Activated CD8-positive, alpha-beta memory T cell treated with anti-CD3 and anti-CD28 coated beads for 4 hours (primary cell): ENCODE measurements at places on chromosomes 3 and 15.

- no peak for DNase-seq
These were observed 89.5 kb upstream of the TPM1 start for GRCh38 chr15:62953021-62953420.

GRCh38 chr15:59722476-59722875, 33.4 kb upstream of the BNIP2 start:
- DNase-seq = no peak

- no peak for DNase-seq
These were observed 8.3 kb downstream of the TRA2B start for GRCh38 chr3:185929192-185930151.

DNA sequence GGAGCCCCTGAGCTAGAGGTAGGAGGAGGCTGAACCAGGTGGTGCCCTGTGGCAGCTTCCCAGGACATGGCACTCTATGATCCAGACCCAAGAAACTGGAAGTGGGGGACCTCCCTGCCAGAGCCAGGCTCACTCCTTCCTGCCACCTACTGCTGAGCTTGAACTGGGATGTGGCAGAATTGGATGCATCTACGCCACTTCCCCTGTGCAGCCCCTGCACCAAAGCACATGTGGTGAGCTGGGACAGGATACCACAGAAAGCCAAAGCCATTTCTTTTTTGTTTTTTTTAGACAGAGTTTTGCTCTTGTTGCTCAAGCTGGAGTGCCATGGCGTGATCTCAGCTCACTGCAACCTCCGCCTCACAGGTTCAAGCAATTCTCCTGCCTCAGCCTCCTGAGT, 518.0 kb upstream of the PPP2R3A start:
- DNase-seq = no peak

DNA sequence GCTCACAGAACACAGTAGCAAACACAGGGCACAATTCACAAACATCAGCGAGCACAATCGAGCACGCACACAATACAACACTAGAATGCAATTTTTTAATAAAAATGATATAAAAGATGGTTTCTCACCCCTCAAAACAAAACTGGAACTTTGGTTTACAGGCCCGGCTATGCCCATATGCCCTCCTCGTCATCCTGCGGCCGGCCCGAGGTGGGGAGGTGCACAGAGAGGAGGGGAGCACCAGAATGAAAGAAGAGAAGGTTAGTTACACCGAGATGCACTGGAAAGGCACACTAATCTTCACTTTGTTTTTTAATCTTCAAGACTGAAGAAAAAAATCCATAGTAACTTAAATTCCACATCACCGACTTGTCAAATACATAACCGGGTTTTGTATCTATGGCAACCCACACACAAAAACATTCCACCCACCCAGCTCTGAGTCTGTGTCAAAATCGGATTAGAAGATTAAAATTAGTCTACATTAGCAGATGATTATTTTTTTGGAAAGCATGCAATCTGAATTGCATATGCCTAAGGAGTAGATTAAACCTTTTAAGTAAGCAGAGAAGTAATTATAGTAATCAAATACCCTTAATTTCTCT, 196.7 kb upstream of the WNT5A start:
- DNase-seq = no peak

GRCh38 chr3:120113128-120114116, 19.2 kb upstream of the GSK3B start:
- no peak for DNase-seq

DNA sequence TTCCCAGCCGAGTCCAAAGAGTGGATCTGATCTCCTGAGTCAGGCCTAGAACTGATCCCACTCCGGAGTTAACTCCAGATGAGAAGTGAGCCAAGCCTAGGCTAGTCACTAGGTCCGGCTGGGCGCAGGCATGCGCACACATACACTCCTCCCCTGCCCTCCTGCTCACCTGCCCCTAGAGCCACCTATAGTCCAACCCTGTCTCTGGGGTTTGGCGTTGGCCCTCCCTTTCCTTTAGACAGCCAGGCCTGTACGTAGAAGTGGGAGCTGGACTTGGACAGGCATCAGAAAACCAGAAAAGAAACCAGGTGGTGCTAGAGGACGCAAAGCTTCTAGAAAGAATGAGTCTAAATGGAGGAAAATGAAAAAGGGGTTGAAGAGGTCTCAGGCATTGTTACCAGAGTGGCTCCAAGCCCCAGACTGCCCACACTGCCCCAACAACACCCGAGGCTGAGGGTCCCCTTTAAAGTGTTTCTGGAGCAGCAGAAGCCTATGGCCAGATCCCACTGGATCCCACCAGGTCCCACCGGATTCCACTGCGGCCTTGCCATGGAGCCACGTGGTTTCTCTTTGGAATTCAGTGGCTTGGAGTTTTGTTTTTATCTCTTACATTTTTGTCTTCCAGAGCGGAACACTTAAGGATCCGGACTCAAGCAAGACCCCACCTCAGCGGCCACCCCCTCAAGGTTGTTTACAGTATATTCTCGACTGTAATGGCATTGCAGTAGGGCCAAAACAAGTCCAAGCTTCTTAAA, 24.2 kb upstream of the TIMP4 start:
- no peak for DNase-seq

DNA sequence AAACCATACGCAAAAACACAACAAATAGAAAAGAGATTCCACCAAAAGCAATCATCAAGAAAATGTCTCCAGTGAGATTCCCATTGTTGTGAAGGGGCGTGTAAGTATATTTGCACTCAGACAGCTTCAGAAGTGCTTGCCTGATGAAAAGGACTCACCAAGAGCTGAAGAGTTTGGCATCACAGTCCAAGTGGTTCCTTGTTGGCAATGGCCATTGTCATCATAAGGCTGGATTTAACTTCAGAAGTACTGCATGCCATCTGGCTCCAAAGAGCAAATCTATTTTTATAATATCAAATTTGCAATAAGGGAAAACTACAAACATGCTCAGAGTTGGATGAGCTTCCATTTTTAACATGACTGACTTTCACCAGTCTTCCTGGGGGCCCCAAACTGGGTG, 505.3 kb upstream of the NR2F2 start:
- no peak for DNase-seq

GRCh38 chr3:68342426-68342825, 589.9 kb downstream of the TAFA4 start:
- no peak for DNase-seq

DNA sequence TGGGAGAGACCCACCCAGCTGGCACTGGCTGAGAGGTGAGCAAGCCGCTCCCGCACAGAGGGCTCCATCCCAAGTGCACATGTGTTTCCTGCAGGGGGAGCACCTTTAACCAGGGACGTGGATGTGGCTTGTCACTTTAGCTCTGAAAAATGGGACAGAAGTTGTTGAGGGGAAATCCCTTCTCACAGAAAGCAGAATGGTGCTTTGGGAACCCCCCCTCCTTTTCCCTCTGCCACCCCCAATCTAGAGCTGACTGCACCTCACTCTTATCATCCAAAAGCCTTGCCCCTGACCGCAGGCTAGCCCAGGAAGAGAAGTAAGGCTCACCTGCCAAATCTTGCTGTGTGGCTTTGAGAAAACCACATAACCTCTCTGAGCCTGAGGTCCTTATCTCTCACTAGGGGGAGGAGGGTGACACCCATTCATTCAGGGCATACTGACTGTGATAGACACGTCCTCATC, 77.9 kb downstream of the RPN1 start:
- no peak for DNase-seq

GRCh38 chr3:49712166-49712565, 7.3 kb downstream of the AMIGO3 start:
- no peak for DNase-seq

GRCh38 chr3:62727536-62727935, 147.7 kb downstream of the CADPS start:
- no peak for DNase-seq

GRCh38 chr3:14290631-14291385, 111.6 kb upstream of the SLC6A6 start:
- DNase-seq = no peak

DNA sequence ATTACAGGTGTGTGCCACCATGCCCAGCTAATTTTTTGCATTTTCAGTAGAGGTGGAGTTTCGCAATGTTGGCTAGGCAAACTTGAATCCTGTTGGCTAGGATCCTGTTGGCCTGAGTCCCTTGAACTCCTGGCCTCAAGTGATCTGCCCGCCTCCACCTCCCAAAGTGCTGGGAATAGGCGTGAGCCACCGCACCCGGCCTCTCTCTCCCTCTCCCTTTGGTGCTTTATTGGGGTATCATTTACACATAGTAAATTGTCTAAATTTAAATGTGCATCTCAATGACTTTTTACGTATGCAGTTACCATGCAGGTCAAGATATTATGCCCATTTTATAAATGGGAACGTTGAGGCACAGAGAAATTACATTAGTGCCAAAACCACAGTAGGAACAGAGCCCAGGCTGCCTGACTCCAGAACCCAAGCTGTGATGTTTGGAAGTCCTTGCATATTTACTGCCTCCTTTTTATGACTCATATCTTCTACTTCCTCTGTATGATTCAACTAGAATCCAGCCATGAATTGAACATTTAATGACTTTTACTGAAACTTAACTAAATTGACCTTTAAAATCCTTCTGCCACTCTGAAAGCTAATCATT, 34.0 kb upstream of the RPP14 start:
- no peak for DNase-seq

GRCh38 chr15:99921101-99921500, 187.9 kb upstream of the LYSMD4 start:
- DNase-seq = no peak

GRCh38 chr15:68356778-68357177, 75.2 kb downstream of the ITGA11 start:
- DNase-seq = no peak

- DNase-seq = no peak
These were observed 1.3 kb upstream of the TMIE start for GRCh38 chr3:46699676-46700523.

DNA sequence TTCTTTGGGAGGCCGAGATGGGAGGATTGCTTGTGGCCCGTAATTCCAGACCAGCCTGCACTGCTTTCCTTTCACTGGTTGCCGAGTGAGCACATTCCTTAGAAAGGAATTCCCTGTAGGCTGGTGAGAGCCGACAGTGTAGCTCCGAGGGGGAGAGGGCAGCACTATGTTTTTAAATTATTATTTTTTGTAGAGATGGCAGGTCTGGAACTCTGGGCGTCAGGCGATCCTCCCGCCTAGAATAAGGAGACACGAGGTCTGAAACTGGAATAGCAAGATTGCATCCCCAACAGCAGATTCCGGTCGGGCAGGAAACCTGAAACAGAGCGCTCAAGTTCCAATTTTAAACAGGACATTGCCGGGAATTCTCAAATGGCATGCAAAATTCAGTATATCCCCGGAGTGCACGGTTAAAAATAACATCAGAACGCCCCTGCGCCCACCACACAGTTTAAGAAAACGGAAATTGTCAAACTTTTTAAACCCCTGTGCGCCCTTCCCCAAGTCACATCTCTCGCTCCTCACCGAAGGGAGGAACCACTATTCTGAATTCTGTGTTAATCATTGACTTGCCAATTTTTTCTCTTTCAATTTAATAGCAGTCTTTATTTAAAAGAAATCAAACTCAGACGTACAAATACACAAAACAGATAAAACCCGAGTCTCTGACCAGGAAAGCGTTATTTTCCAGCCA, 643 bp upstream of the RNU5B-1 start:
- DNase-seq = no peak
